ENCODE measurements at places on chromosomes 3 and 15.

- DNase-seq: no peak
These were observed 50.1 kb upstream of the UBE2E2 start for GRCh38 chr3:23152989-23153388.

DNA sequence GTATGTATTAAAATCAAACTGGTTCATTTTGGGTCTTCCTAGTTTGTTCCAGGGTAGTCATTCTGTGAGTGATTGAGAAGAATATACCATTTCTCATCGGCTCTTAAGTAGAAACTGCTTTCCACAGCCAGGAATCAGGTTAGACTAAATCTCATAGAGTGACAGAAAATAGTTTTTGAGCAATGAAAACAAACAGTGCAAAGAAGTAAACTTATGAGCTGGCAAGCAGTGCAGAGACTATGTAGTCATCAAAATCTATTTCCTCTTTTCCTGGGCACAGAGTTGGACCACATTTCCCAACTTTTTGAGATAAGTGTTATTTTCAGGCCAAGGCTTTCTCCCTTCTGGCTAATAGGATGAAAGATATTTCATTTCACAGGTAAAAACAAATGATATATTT is 66.5 kb downstream of the UBE3A start:
- DNase-seq: no peak

- no peak for DNase-seq
These were observed 34.6 kb downstream of the SQOR start for GRCh38 chr15:45669422-45669821.

- no peak for DNase-seq
These were observed 14.7 kb downstream of the CHD2 start for GRCh38 chr15:92914768-92915221.

DNA sequence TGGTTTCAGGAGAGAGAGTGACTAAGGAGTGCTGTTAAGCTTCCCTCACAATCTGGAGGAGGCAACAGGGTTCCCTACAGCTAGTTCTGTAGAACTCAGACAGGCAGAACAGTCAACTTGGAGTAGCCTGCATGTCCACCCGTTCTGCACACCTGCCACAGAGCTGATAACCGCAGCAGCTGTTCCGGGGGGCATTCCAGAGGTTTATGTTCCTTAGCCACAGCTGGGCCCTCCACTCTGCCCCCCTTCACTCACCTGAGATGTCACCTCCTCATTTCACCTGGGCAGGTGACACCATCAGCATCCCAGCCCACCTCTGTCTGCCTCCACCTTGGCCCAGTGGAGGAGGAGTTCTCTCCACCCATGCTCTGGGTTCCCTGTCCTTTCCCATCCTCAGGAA is 22.6 kb downstream of the XYLB start:
- no peak for DNase-seq

DNA sequence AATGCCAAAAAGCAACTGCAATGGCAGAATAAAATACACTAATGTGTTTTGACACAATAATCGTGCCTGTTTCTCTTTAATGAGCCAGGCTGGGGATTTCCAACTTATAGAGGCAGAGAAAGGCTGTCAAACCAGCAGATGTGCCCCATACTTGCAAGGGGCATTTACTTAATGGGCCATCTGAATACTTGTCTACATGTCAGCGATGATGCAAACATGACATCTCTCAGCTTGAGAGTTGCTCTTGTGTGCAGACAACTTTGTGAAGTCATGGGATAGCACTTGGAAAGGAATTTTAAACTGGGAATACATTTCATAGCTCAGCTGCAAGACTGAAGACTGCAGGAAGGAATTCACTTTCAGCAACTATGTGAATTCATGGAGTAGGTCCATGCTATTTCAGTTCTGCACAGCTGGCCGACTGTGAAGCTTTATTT is 127.4 kb upstream of the ADAMTS9 start:
- no peak for DNase-seq

DNA sequence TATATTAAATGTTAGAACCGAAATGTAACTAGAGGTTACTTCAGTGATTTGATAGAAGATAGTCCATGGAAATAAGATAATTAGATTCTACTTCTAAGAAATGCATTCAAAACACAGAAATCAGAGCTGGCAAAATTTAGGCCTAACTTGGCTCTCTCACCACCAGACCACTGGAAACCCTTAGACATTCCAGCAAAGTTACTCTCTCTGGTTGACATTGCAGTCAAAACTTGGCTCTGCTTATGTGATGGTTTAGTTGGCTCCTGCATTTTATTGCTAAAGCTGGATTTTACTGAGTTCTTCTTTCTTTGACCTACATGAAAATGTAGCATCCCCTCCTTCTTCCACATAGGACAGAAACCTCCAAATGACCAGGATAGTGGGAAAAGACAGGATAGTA is 35.4 kb upstream of the CBLB start:
- no peak for DNase-seq

DNA sequence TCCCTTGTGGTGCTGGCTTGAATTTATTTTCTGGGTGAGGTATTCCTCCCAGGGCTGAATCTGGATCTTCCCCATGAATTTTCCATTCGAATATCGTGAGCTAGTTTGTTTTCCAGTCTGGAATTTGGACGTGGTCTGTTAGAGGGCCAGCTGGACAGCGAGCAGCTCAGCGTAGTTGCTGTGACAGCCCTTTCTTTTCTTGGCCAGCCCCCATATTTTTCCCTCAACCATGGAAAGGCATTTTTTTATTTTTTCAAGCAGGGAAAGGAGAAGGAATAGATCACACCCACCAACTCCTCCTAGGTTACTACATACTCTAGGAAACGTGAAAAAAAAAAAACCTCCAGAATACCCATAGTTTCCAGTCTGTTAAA is 152.0 kb downstream of the KLHL25 start:
- DNase-seq: no peak

- no peak for DNase-seq
These were observed at the start of gene FBXL22 for GRCh38 chr15:63597038-63597790. Gene FBXL22 (plus strand): TSS chr15:63597387. CDS start chr15:63597393, 6 bp downstream.

- no peak for DNase-seq
These were observed 56.6 kb downstream of the RLBP1 start for GRCh38 chr15:89164712-89165211.

DNA sequence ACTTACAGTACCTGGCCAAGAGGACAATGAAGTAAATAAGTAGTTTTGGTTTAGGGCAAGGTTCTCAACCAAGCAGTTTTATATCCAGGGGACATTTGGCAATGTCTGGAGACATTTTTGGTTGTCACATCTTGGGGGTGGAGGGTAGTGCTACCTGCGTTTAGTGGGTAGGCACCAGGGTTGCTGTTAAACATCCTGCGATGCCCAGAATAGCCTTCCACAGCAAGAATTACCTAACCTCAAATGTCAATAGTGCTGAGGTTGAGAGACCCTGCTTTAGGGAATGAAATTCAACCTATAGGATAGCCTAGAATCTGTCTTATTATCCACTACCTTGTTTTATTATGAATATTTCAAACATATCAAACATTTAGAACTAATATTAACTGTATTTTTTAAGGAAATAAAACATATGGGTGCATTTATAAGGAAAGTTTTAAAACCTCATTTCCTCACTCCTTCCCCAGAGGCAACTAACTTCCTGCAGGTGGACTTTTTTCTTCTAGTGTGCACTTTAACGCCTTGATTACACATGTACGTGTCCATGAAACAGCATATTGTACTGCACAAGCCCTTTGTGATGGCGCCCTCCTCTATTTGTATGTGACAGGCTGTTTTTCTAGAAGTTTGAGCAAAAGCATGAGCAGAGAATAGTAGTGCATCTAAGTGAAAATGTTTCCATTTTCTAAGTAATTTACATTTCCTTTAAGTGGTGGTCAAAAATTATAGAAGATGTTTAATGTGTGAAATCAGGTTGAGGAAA is 57.1 kb downstream of the TRAK1 start:
- DNase-seq: no peak

GRCh38 chr15:65062726-65063125 is 5.1 kb downstream of the RASL12 start:
- no peak for DNase-seq

DNA sequence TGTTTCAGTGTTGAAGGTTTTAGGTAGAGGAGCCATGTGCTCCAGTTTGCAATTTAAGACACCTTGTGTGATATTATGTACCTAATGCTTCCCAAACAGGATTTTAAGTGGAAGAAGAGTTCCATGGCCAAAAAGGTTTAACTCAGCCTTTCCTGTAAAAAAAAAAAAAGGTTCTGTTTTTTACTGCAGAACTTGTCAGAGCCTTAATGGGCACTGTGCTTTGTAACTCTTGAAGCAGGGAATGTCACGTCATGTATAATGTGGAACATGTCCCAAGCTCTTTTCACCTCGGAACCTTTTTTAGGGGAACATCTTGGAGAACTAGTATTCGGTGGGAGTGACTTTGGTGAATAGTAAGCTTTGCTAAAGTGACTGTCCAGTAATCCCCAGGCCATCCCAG is 31.6 kb downstream of the PSMD6 start:
- DNase-seq: no peak

- DNase-seq: no peak
These were observed 5.5 kb downstream of the SMAD6 start for GRCh38 chr15:66707310-66708082.

- peak; percentile 65 for DNase-seq
These were observed 16.3 kb downstream of the SV2B start for GRCh38 chr15:91116113-91117067.

- DNase-seq: no peak
These were observed 2.6 kb downstream of the SLMAP start for GRCh38 chr3:57758686-57759085.

DNA sequence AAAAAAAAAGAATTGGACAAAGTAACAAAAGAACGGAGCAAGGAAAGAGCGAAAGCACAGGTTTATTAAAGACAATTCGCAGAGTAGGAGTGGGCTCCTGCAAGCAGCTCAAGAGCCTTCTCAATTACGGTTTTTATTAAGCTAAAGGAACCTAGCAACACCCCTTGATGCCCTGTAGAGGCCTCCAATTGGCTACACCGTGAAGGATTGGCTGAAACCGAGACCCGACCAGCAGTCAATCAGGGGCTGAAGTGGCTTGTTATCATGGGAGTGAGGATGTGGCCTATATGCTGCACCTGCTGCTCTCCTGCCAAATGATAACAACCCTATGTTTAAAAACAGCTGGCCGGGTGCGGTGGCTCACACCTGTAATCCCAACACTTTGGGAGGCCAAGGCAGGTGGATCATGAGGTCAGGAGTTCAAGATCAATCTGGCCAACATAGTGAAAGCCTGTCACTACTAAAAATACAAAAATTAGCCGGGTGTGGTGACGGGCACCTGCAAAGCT is 20.4 kb upstream of the AP3B2 start:
- no peak for DNase-seq

GRCh38 chr3:116591236-116591635 is 118.3 kb upstream of the TUSC7 start:
- no peak for DNase-seq

GRCh38 chr3:149462051-149462450 is 12.4 kb upstream of the TM4SF4 start:
- no peak for DNase-seq

DNA sequence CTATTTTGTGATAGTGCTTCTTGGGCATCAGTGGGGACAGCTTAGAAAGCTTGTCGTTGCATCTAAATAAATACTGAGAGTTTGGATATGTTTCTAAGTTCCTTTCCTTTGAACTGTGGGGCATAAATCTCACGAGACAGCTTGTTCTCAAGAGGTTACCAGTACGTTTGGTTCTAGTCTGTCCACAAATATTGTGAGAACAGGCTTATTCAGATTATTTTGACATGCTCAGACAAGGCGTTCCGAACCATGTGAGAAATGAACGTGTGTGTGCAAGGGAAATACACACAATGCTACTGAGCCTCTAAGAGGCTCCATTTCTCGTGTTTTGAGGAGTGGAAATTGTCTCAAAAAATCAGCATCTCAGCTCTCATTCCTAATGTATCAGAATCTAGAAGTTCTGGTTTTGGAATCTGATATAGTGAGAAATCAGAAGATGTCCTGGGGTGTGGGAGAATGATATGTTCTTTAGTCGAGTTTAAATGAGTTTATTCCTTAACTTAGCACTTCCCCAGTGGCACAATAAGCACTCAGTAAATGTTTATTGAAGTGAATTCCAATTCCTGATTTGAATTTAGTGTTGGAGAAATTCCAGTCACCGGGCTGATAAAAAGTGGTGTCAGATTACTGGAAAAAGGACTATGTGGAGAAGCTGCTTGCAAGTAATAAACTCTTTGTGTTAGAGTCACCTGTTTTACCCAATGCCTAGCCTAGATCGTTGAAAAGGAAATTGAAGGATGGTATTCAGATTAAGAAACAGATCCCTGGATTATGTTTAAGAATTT is 481.5 kb downstream of the LPP start:
- no peak for DNase-seq

GRCh38 chr3:45939341-45939771 is 3.9 kb upstream of the CXCR6 start:
- no peak for DNase-seq

DNA sequence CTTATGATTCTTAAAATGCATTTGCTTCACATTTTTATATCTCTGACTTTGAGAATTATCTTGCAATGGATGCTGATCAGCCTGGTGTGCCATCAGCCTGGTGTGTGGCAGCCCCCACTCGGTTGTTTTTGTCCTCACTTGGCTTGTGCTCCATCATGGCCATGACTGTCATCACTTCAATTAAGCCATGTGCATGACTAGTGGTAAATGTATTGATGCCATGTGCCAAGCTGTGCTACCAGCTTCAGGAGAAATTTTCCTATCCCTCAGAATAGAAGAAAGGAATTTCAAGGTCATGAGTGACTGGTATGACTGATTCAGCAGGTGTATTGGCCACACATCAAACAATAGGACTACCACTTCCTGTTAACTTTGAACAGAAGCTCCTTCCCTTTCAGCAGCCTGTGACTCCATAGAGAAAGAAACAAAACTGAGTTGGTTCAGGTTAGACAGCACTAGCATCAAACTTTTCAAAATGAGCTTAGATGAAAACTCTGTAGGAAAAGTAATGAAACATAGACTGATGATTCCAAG is 251.7 kb downstream of the GRM7 start:
- DNase-seq: no peak

DNA sequence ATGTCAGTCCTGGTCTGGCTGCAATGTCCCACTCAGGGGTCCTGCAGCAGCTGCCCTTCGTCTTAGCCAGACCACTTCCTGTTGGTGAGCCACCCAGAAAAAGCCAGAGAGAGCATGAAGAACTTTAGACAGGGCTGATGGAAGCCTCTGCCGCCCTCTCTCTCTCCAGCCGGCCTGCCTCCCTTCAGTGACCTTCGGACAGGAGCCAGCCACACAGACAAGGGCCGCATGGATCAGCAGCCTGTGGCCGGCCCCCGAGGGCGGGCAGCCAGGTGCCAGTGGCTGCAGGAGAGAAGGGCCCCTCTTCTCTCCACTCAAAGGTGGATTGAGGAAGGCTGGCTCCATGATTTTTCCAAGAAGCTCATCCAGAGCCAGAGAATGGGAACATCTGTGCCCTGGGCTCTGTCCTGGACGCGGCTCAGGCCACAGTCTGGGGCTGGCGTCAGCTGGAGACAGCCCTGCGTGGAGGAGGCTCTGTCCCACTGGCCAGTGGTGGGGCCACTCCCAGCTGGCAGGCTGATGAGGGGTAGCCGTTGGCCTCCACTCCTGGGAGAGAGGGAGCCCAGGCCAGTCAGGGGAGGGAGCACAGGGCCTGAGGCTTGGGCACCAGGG is 42.9 kb downstream of the ISG20 start:
- DNase-seq: no peak
